ENCODE measurements at places on chromosomes 2 and 18. TPM values are rescaled to one million over a fixed set of nuclear protein-coding genes. Genes with fewer than 3 reads are reported as not detected.

SPAG16 gene
- total RNA-seq: 17.7 TPM

PDE11A gene
- not detected for total RNA-seq

- peak; percentile 11 for DNase-seq
Measured at GRCh38 chr2:17869128-17869527, 9.3 kb upstream of the KCNS3 start.

GRCh38 chr18:46322411-46322891 lies 218.3 kb downstream of the HAUS1 start:
- peak; percentile 6 for DNase-seq

DNA sequence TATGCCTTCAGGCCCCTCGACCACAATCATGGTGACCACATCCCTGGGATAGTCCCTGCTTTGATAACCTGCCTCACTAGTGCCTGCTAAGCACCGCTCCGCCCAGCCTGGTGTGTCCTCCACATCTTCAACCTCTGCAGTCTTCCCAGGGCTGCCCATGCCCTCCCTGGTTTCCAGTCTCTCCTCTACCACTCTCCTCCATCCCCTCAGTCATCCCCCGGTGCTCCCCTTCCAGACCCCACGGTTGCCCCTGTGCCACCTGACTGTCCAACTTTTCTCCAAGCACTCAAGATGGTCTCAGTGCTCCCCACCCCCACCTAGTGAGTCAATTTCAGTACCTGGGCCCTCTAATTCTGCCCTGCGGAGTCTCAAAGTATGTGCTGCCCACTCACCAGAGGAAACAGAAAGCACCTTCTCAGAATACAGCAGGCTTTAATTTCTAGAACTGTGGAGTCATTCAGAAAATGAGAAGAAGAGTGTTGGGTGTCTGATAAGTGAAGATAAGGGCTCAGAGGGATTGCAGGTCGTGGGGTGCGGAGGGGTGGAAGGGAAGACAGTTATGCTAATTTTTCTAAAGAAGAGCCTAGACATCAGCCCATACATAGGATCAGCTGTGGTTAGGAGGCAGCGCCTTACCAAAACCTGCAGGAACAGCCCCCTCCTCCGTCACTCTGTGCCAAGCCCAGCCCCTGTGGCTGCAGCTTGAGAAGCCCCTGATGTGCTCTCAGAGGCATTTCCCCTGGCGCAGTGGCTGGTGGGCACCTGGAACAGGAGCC lies 53.6 kb upstream of the CAB39 start:
- no peak for DNase-seq

DNA sequence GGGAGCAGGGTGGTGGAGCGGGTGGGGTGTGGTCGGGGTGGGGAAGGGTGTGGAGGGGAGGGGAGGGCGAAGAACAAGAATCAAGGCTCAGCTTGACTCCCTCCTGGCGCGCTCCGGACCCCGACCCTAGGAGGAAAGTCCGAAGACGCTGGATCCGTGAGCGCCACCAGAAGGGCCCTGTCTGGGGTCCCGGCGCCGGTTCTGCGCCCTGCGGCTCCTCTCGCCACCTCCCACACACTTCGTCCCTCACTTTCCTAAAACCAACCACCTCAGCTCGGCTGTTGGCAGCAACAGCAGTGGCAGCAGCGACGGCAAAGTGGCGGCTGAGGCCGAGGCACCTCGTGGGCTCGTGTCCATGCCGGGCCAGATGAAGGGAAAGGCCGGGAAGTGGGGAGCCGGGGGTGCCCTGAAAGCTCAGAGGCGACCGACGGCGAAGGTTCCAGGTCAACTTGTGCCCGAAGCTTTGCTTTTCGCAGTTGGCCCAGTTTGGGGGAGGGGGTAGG lies 2.1 kb downstream of the KLHL14 start:
- no peak for DNase-seq

- DNase-seq: no peak
Measured at GRCh38 chr2:128787616-128788015, 468.9 kb upstream of the HS6ST1 start.

DNA sequence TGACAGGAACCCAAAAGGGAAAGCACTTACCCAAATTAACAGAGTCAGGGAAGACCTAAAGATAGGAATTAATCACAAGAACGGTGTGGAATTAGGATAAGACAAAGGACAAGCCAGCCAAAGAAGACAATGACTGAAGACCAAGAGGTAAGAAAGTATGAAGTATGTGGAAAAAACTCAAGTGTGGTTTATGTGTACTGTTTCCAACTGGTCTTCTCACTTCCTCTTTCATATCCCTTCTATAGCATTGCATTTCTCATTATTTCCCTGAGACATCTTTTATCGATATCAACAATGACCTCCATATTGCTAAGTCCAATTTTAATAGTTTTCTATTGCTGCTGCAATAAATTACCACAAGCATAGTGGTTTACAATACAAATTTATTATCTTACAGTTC lies 313.5 kb upstream of the SLC39A10 start:
- no peak for DNase-seq

Data from HT-29 (cell line).